Cortex of kidney (tissue), 1 donor: ENCODE measurements at places on chromosomes 1 and 21.

- DNase-seq = no peak
These were observed 46.2 kb upstream of the PAPPA2 start for GRCh38 chr1:176416777-176417176.

GRCh38 chr1:109482791-109483671 lies 674 bp upstream of the ATXN7L2 start:
- no peak for DNase-seq

DNA sequence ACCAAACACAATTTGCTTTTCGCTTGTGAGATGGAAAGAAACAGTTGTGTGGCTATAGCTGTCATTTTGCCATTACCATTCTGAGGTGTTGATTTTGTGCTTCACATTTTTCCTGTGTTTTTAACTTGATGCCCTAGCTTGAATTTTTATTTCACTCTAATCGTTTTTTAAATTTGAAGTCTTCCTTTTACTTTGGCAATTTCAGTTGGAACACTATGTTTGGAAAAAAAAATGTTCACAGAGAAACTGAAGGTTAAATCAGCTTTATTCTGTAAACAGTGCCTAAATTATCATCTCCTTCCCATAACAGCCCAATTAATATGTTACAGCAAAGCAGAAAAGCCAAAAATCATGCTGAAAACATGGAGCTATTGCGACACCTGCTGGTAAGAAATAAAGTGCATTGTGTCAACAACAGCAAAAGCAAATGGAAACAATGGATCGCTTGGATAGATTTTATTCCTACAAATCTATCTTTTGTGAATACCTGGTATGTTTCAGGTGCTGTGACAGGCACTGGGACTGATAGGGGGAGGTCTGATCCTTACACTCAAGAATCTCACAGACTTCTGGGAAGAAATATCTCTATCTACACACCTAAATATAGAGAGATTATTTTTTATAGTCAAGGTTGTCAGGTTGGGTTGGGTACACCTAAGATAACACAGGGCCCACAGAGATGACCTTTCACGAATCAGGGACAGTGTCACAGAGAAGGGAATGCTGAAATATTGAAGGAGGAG lies 16.2 kb upstream of the ERICH3 start:
- DNase-seq = no peak

- DNase-seq = no peak
These were observed 12.1 kb upstream of the EPHA10 start for GRCh38 chr1:37776946-37777516.

DNA sequence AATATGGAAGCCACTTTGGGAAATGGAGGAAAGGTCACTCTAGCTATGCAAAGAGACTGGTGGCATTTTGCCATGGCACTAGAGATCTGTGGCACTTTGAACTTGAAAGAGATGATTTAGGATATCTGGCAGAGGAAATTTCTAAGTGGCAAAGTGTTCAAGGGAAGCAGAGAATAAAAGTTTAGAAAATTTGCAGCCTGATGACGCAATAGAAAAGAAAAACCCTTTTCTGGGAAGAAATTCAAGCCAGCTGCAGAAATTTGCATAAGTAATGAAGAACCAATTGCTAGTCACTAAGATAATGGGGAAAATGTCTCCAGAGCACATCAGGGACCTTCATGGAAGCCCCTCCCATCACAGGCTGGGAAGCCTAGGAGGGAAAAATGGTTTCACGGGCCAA lies 191.1 kb upstream of the B3GALT2 start:
- DNase-seq = no peak
